ENCODE measurements at places on chromosomes 3 and 15.
A peak's percentile ranks its signal among the peaks of the same experiment; 100 is the strongest.

- no peak for DNase-seq
Observed at GRCh38 chr3:9183011-9183410, 66.4 kb downstream of the SRGAP3 start.

DNA sequence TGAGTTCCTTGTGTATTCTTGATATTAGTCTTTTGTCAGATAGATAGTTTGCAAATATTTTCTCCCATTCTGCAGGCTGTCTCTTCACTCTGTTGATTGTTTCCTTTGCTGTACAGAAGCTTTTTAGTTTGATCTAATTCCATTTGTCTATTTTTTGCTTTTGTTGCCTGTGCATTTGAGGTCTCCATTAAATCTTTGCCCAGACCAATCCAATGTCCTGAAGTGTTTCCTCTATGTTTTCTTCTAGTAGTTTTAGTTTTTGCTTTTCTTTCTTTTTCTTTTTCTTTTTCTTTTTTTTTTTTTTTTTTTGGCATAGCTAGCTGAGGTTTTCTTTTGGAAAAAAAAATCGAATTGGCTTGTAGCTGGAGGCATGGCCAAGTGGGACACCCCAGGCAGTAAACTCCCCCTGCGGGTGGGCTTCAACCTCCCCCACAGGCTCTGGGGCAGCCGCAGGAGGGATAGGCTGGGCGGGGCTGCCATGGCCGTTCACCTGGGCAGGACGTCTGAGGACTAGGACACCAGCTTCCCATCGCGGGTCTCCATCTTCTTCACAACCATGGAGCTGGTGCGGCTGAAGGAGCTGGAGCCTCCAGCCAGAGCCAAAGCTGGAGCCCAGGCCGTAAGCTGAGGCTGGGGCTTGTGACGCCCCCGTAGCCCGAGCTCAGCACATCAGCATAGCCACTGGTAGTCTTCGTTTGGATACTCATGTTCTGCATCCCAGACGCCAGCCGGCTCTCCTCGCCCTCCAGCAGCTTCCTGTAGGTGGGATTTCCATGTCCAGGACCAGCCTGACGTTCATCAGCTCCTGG is 16.2 kb upstream of the PSTPIP1 start:
- no peak for DNase-seq

GRCh38 chr3:177597311-177598096 is 400.2 kb upstream of the TBL1XR1 start:
- peak; percentile 71 for DNase-seq

DNA sequence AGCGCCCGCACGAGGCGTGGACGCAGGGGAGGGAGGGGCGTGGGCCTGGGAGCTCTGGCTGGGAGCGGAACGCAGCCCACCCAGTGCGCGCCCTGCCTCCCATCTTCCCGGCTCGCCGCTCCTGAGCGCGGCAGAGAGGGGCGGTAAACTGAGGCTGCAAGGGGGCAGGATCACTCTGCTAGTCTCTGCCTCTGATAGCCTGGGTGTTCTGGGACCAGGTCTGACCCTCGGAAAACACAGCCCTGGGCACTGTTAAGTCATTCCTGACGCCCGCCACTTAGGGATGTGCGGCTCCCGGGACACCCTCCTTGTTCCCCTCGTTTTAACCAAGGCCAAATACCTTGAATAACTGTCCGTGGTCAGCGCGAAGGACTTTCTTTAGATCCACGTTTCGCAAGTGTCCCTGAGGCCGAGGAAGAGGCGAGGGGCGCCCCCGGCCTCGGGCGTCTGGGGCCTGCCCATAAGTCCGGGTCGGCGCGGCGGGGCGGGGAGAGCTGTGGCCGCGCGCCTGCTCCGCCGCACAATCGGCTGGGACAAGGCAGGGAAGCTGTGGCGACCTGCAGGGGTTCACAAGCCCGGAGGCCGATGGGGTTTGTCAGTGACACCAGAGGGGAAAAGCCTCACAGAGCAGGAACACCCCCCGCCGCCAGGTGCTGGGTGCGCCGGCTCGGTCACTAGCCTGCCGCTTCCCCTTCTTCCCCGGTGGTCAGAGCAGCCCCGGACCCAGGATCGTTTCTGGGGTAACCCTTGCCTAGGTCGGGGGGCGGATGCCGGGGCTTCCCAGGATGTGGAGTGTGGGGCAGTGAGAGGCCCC is 1.5 kb downstream of the ITPKA start:
- peak; percentile 26 for DNase-seq

GRCh38 chr3:4322635-4323034 is 19.5 kb downstream of the SETMAR start:
- DNase-seq = no peak

GRCh38 chr3:152842413-152842812 is 7.5 kb downstream of the P2RY1 start:
- DNase-seq = no peak

DNA sequence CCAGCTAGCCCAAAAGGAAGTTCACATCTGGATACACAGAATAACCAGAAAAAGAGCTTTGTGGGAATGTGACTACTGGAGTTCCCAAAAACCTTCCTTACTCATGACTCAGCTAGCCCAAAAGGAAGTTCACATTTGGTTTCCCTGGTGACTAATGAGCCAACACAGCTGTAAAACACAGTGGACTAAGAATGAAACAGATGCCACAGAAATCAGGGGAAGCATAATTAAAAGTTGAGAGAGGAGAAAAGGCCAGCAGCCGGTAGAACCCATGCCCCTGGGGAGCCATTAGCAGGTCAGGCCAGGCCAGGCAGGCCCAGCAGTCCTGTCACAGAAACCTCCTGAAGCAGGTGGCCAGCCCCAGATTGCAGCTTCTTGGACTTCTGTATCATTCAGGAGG is 130.3 kb downstream of the GHSR start:
- no peak for DNase-seq

DNA sequence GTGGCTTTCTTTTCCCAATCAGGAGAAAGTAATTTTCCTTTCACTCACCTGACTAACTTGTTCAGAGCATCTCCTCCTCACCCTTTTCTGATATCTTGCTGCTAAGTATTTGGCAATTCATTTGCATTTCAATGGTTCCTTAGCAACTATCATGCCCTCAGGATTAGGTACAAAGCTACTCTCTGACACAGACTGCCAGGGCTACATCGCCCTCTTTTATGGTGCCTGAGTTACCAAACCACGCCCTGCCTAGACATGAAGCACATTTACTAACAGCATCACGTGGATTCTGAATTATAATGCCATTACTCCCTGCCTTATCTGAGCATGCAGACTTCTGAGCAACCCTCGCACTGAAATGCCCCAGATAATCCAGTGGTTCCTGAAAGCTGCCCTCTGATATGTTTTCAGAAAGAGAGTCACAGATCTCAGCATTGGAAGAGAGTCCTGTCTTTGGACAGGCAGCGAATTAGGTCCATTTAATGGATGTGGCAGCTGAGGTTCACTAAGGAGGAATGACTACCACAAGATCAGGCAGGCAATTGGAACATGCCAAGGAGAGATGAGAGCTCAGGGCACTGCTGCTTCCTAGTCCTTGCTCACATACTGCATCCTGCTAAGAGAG is 14.5 kb downstream of the EPHB1 start:
- no peak for DNase-seq

- DNase-seq = no peak
Observed at GRCh38 chr3:197027896-197028727, 1.5 kb downstream of the MELTF start.

- no peak for DNase-seq
Observed at GRCh38 chr3:127043731-127044510, 61.0 kb downstream of the PLXNA1 start.

DNA sequence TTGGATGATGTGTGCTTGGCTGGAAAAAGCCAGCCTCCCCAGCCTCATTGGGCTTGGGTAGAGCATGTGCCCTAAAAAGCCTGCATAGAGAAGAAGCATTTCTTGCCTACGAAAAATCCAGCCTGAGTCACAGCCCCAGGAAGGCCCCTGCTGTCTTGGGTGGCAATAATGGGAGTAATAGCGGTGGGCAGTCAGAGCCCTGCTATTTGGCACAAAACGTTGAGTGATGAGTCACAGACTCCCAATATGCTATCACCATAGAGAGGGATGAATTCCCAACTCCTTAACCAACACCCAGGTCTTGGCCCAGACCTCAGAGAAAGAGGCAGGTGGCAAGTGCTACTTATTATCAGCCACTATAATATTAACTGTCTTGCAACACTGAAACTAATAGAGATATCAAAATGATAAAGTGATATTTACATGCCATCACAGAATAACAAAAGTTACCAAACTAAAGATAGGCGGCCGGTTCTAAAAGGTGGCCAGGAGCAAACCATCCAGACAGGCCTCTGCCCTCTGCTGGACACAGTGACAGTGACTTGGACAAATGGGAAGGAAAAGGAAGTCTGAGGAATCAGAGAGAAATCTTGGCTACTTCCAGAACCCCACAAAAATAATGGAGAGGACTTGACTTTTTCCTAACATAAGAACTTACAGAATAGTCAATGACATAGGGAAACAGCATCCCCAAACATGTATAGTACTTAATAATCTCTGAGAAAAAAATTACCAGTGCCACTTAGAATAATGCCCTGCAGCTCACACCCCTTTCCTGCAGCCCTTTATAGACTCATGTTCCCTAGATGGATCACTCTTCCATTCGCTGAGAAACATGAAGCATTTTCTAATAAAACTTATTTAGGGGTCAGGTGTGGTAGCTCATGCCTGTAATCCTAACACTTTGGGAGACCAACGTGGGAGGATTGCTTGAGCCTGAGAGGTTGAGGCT is 51.9 kb upstream of the MUC13 start:
- no peak for DNase-seq

GRCh38 chr3:174737966-174738365 is 121.2 kb upstream of the NAALADL2 start:
- DNase-seq = no peak

DNA sequence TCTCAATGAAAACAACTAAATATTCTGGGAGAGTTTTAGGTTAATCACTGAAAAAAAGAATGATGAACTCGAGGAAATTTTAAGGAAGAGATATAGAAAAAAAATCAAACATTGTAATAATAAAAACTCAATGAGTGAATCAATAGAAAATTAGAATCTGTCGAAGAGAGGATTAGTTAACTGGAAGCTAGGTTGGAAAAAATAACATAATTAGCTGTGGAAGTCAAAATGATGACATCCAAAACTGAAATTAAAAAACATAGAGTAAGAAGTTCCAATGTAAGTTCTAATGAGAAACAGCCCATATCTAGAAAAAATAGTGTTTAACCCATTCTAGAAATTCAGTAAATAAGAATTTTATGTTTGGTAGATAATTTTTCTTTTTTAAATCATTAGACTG is 299.3 kb upstream of the RARB start:
- DNase-seq = no peak

Data from stimulated activated naive CD4-positive, alpha-beta T cell (primary cell).